Stimulated activated CD8-positive, alpha-beta memory T cell treated with anti-CD3 and anti-CD28 coated beads, Interleukin-4, amount 100 ng/mL, for 48 hours (primary cell): ENCODE measurements at places on chromosomes 6 and 20.
A peak's percentile ranks its signal among the peaks of the same experiment; 100 is the strongest.

GRCh38 chr6:138028893-138029292, 78.3 kb downstream of the PERP start:
- DNase-seq, result no peak

DNA sequence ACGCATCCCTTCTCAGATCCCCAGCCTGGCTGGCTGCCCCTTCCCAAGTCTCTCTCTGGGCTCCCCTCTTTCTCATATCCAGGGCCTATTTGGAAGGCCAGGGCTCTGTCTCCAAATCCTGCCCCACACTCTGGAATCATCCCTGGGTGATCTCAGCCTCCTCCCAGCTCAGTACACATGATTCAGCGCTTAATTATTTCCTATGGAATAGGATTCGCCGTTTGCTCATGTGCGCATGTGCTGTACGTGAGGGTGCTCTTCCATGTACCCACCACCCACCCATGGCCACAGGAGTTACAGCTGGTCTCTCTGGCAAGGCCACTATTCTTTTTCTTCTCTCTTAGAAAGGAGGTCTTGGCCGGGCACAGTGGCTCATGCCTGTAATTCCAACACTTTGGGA, 81.7 kb upstream of the FOXP4 start:
- no peak for DNase-seq

DNA sequence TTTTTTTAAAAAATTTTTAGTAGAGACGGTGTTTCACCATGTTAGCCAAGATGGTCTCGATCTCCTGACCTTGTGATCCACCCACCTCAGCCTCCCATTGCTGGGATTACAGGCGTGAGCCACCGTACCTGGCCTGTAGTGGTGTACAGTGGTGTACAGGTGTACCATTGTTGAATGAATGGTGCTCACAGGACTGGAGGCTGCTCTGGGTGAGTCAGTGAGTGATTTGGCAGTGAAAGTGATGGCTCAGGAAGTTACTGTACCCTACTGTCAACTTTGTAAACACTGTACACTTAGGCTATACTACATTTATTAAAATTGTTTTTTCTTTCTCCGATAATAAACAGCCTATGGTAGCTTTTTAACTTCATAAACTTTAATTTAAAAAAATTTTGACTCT, 122.8 kb upstream of the EEF1E1 start:
- no peak for DNase-seq

GRCh38 chr20:62603021-62603906, 39.0 kb upstream of the SLCO4A1 start:
- DNase-seq, result peak; percentile 73

GRCh38 chr6:10177704-10178103, 237.2 kb downstream of the TFAP2A start:
- no peak for DNase-seq

DNA sequence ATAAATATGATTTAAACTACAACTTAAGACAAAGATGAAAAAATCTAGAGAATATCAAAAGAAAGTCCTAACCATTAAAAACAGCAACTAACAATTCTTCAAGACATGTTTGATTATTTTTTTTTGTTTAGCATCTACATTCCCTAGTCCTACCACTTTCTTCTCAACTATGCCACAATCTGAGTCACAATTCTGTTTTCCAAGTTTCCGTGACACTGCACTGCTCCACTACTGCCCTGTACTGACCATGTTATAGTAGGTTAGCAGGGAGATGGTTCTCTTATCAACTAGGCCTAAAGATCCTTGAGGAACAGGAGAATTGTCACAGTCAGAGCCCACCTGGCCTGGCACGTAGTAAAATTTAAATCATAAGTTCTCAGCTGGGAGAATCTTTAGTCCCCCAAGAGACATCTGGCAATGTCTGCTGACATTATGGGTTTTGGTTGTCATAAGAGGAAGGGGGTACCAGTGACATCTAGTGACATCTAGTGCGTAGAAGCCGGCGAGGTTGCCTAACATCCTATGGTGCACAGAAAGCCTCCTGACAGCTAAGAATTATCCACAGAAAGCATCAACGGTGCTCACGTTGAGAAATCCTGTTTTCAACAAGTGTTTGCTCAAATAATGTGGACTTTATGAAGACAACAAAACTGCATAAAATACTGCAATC, 100.5 kb downstream of the PDE10A start:
- DNase-seq, result no peak

GRCh38 chr20:61576372-61576771, 324.3 kb downstream of the CDH4 start:
- DNase-seq, result no peak

DNA sequence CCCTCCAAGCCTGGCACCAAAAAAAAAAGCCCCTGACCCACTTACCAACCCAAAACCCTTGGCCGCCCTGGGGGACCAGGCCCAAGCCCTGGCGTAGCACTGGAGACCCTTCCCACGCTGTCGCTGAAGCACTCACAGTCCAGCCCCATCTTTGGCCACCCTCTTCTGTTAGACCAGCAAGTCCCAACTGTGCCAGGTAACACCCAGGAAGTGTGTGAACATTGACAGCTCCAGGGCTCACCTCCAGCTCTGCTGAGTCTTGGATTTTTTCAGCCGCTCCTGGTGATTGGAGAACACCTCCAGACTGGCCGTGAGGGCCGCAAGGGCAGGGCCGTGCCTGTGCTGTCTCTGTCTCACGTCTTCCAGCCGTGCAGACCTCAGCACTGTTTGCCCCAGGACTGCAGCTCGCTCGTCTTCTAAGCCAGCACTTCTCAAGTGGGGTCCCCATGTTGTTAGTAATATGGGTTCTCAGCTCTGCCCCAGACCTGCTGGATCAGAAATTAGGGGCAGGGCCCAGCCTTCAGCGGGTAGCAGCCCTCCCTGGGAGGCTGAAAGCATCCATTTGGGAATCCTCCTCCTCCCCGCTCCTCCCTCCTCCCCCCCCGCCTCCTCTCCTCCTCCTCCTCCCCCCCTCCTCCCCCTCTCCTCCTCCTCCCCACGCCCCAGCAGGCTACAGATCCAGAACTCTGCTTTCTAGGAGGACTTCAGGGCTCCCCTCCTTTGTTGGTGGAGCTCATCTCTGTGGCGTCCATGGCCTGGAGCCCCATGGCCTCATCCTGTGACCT, 18.1 kb downstream of the NPEPL1 start:
- peak; percentile 18 for DNase-seq

DNA sequence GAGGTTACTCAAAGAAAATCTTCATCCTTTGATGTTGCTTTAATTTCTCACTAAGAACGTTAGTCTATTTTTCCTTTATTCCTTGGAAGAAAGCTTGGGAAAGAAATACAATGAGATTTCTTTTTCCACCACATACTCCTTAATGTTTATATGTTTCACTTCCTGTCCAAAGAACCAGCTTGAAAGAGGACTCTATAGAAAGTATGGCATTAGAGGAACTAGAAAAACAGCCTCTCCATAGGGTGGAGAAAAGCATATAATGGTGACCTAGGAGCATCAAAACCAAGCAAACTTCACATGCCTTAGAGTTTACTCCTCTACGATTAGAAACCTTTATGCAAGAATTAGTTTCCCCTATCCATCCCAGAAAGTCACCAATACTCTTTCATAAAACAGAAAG, 131.1 kb downstream of the OPRM1 start:
- no peak for DNase-seq

- no peak for DNase-seq
Measured at GRCh38 chr20:50475681-50476292, 34.4 kb upstream of the PTPN1 start.

DNA sequence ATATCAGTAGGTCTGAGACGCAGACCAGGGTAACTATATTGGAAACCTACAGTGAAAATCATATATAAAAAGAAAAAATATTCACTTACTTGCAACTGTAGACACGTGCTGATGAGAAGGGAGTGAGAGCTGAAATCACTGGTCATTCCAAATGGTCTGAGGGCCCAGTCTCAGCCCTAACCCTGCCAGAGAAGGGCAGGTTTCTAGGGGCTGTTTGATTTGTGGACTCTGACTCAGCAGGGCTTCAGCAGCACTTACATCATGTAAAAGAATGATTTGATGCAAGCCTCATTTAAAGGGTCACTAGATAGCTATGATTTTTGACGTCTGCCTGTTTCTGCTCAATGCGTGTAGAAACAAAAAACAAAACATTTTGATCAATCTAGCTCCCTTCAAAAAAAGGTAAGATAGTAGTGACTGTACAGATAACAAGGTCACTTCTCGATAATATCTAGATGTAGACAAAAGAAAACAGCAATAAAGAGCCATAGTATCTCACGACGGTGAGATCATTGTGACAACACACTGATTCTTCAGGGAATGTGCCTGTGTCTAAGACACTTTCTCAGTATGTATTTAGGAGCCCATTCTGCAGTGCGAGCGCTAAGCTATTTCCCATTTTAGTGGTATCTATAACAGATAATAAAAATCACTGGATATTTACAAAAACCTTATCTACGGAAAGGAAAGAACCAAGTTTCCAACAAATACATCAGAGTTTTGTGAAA, 307.2 kb downstream of the HIVEP2 start:
- DNase-seq, result no peak

DNA sequence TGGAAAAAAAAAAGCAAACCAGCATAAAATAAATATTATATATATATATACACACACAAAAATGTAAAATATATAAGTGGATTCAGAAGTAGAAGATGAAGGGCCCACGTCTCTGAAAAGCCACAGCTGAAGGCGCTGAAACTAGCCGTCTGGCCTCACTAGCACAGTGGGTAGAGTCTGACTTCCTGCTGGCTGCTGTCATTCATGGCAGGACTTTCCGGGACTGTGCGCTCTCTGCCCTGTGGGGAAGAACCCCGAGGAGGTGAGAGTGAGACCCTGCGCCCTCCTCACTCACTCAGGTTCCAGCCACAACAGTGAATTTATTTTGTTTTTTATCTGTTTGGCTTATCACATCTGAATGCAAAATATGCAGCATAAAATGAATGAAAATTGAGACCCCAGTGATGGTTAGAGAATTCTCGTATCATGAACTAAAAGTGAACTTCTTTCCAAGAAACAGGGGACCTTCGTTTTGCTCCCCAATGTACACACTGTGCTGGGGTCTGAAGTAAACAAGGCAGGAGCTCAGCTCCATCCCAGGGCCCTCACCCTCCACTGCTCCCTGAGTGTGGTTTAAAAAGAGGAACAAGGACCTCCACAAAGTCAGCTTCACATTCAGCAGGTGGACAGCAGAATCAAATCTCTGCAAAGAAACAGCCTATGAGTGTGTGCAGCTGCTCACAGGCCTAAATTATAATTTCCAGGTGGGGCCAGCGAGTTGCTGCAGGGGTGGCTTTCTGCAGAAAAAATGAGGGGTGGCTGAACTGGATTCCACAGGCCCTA, 1.3 kb upstream of the RAMACL start:
- DNase-seq, result no peak

DNA sequence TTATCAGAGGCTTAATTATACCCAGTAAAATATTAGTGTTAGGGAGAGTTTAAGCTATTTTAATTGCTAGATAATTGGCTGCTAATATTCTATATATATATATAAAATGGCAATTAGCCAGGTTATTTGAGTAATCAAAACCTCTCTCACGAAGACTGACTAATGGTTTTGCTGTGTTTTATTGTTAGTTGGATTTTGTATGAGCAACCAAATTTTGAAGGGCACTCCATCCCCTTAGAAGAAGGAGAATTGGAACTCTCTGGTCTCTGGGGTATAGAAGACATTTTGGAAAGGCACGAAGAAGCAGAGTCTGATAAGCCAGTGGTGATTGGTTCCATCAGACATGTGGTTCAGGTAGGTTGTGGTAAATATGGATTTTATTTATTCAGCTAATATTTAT, 102.2 kb downstream of the RTN4IP1 start:
- no peak for DNase-seq

DNA sequence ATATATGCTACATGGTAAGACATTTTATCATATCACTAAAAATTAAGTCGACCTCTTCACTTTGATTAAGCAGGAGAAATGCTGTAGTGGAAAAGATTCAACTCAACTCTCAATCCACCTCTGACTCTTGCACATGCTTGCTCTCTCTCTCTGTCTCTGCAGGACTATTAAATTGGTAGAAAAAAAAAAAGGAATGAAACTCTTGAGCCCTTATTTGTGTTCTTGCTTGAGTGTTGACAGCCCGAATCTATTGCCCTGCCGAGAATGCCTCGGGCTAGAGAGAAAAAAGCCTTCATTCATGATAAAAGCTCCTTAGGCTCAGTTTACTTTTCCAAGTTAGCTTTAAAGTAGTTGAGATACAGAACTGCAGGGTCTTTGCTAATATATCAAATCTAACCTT, 722.2 kb downstream of the PRKN start:
- DNase-seq, result no peak

DNA sequence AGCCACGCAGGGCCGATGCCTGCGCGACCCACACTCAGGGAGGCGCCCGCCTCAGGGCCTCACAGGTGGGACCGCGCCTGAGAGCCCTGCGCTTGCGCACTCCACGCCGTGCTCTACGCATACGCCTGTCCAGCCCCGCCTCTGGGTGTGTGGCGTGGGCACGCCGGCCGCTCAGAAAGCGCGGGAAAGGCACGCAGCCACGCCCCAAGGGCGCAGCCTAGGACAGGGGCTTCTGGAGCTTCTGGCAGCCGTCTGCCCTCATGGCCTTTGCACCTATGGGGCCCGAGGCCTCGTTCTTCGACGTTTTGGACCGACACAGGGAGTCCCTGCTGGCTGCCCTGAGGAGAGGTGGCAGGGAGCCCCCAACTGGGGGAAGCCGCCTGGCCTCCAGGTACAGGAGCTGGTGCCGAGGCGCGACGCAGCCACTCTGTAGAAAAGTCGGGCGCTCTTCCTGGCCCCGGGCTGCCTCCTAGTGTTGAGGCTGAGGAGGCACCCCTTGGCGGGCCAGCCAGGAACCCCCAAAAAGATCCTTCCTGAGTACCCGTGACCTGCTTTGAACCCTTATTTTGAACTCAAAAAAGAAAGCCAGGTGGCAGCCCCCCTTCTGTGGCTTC, at the start of gene SPO11:
TSS of gene SPO11 (plus strand) at position 196 of the 614 bp plus-strand sequence. CDS start at position 261, 65 bp downstream.
- DNase-seq, result no peak

GRCh38 chr6:152952866-152953509, 29.9 kb downstream of the FBXO5 start:
- no peak for DNase-seq

DNA sequence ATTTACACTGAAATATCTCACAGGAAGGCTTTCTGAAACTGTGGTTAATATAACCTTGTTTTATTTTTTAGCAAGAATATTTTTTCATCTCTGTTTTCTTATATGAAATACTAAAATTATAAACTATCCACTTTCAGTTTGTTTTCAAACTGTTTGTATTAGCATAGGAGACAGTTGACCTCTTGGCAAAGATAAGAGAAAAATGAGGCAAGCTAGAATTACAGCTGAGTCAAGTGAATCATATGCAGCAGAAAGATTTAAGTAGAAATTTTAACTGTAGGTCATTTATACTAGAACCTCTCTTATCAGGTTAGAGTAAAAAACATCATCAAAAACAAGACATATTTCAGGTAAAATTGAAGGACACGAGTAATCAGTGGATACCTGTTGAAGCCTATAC, 792.6 kb downstream of the PHF3 start:
- DNase-seq, result no peak

DNA sequence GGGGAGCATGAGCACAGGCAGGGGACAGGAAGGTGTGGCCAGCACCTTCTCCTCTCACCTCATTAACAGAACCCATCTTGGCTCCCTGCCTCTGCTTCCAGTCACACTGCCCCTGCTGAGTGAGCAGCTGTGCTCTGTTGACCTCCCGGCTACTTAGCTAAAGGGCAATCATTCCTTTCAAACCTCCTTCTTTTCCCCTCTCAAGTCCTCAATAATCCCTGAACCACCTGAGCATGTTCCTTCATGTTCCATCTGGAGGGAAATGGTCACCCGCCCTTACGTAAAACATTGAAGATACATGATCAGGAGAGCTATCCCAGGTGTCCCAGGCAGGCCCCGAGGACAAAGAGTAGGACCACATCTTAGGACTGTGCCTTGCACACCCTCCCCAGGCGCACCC, 21.7 kb upstream of the MRPS10 start:
- no peak for DNase-seq

- no peak for DNase-seq
Measured at GRCh38 chr20:57652606-57653545, 32.6 kb upstream of the ZBP1 start.
